ENCODE measurements at places on chromosomes 12 and 14.

- no peak for DNase-seq
These were observed 96.9 kb downstream of the NTN4 start for GRCh38 chr12:95693689-95694088.

DNA sequence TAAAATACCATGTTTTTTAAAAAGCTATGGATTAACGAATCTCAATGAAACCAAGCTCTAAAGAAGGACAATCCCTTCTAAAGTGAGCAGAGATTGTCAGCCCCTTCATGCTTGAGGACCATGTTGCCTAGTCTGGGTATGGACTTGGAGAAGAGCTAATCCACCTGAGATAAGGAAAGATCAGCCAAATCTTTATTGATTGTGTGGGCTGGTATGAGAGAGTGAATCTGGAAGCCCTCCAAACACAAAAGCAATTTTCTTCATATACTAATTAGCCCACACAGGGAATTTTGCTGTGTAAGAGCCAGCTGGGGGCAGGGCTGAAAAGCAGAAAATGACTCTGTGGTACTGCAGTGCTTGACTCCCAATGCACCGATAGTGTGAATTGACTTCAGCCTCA is 47.4 kb upstream of the DICER1 start:
- DNase-seq: no peak

DNA sequence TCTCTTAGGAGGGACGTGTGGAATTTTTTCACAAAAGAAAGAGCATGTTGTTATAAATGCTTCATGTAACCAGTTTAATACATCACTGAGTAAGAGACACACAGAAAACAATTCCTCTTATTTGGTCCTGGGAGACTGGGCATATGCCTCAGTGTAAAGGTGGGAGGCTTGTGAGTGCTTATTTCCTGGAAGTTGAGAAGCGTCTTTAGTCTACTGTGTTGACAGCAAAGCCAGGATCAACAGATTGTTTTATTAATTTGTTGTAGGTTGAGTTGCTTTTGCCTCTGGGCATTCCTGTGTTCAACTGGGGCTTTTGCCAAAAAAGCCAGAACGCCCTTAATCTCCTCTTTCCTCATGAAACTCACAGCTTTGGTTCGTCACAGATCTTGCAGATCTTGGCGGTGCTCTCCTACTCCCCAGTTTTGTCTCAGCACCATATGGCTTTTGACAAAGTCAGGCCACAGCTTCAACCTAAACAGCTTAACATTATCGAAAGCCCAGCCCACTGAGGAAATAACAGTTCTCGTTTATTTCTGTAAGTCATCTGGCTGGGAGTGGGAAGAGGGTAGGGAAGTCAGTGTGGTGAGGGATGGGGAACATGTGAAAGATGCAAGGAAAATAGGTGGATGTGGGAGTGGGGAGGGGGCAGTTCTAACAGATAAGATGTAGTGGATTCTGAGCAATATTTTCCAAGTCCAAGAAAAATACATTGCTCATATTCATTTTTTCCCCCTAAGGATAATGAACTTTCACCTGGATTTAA is 227.2 kb downstream of the DACT1 start:
- DNase-seq: no peak

DNA sequence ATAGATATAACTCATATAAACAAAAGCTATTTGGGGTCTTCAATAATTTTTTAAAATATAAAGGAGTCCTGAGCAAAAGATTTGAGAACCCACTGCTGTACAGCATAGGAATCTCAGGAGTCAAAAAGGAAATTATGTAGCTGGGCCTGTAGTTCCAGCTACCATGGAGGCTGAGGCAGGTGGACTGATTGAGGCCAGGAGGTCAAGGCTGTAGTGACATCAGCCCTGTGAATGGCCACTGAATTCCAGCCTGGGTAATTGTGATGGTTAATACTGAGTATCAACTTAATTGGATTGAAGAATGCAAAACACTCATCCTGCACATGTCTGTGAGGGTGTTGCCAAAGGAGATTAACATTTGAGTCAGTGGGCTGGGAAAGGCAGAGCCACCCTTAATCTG is 10.5 kb downstream of the CERS5 start:
- no peak for DNase-seq

GRCh38 chr12:110581931-110582275 is 1.2 kb downstream of the PPTC7 start:
- no peak for DNase-seq

- DNase-seq: no peak
These were observed 150.2 kb downstream of the TMEM132D start for GRCh38 chr12:129753586-129753985.

DNA sequence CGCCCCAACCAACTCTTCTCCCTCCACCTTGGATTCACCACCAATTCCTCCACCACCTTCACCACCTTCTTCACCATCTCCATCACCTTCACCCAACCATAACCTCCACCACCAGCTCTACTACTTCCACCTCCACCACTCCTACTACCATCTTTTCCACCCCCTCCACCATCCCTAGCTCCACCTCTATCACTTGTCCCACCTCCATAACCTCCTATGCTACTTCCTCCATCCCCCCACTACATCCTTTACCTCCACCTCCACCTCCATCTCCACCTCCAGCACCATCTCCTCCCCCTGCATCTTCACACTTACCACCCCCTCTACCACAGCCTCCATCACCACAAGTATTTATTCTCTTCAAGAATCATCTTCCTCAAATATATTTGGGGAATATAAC is 254.9 kb upstream of the EGLN3 start:
- no peak for DNase-seq

GRCh38 chr14:69643430-69644200 is 32.2 kb downstream of the SUSD6 start:
- no peak for DNase-seq

- no peak for DNase-seq
These were observed 50.8 kb upstream of the ZDHHC17 start for GRCh38 chr12:76713130-76713529.

DNA sequence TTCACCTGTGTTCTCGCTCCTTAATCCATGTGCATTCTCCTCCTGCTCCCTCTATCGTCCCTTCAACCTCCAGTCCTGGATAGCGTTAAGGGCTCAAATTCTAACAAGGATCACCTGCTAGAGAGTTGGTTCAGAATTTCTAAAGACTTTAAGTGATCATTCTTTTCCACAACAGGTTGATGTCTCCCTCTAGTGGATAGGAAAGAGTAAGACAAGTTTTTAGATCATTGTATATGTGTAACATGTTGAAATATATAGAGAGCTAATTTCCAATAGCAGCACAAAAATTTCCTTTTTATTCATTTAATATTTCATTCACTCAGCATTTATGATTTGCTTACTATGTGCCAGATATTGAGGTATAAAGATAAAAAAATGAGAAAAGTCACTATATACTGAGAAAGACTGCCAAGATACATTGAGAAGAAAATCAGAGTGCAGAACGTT is 9.3 kb upstream of the ESR2 start:
- no peak for DNase-seq

DNA sequence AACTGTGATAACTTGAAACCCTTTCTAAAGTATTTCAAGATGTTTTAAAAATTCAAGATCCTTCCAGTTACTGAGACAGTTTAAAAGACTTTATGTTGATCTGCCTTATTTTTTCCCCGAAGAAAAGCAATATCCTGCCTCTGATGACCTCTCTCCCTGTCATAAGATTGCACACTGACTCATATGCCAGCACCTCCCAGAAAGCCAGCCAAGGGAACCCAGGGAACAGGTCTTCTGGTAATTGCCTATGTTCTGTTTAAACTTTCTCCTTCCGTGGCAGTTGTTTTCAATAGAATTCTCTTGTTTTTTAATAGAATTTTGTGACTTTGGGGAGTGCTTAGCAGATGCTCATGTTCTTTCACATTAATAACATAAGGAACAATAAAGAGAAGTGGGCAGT is 300.2 kb upstream of the PRKD1 start:
- DNase-seq: no peak

DNA sequence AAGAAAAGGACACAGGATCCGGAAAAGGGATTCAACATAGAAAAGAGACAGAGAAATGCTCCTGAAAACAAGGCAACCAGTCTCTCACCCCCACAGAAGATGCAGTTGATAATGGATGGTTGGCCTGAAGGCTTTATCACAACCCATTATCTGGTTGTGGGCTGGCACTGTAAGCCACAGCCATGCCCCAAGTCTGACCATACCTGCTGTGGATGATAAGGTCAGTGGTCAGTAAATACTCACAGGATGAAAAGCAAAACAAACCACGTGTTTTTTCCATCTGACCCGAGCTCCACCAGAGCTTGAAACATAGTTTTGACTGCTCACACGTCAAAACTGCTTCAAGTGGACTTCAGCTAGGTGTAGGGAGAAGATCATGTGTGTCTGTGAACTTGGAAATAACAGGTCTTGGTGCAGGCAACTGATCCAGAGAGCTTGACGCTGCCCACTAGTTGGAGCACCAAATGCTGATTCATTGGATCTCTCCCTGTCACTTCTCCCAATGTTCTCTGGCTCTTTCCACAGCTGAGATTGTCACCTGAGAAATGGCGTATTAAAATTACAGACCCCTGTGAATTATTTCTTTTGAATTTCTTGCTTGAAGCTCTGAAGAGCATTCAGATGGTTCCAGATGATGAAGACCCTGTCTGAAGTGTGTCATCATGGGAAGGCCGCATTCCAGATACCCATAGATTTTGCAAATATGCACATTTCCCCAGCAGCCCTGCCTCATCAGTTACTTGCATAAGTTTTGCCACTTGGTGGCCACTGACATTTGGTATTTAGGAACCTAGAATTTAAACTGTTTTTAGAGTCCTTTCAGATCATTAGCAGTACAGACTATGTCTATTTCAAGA is 8.5 kb downstream of the TMEM233 start:
- DNase-seq: no peak

DNA sequence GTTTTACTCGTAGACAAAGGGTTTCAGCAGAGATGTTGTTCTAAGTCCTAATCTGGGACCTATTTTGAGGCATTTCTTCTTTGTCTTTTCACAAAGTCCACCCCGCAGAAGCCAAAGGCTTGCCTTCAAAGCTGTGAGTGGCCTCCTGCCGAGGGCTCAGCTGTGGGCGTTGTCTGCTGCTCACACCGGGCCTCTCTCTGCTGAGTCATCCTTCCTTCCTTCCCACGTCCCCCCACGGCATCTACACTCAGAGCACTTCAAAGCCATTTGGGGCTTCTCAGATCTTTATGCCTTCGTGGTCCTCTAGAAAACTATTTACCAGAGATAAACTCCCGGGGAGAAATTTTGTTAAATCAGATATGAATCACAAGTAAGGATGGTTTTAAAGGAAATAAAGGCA is 115.9 kb upstream of the TMPO start:
- peak; percentile 12 for DNase-seq

DNA sequence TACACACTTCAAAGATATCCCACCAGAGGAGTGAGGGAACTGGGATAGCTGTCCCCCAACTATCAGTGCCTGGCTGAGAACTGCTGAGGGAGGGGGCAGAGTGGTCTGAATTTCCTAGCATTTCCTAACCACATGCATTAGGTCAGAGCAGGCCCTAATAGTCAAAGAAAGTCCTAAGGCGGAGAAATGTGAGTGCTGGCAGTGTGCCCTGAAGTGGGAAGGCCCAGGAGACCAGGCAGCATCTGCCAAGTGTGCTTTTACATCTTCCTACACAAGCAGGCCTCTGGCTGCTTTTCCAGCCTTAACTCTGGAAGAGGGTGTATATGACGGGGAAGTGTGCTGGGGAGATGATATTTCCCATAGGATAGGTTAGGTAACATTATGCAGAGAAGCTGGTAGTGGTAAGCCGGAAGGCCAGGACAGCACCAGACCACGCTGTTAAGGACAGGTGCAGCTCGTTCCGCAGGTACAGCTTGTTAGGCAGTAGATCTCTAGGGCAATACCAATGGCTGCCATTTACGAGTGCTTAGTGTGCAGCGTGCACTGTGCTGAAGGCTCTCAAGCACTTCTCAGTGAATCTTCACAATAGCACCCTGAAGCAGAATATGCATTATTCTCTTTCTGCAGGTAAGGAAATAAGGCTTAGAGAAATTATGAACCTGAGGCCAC is 9.1 kb upstream of the CCDC198 start:
- DNase-seq: no peak

DNA sequence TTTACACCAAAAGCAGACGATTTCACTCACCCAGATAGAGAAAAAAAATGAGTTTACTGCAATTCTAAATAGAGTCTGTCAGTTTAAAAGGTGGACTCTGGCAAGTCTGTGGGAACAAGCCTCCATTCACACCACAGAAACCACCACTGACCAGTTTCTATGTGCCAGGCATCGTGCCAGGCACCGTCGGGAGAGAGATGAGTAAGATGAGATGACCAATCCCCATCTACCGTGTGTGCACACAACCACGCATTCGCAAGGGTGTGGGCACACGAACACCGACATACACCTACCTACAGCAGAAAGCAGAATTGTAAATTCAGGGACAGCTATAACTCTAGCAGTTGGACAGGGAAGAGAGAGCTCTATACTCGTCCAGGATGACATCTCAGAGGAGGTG is 58.3 kb downstream of the PRIMA1 start:
- no peak for DNase-seq

Data from T-helper 9 cell (primary cell).